ENCODE measurements at places on chromosomes 7 and 10.

GRCh38 chr10:122342293-122343134, 32.0 kb upstream of the PLEKHA1 start:
- no peak for DNase-seq

GRCh38 chr7:158000160-158000559, 587.5 kb downstream of the PTPRN2 start:
- no peak for DNase-seq

GRCh38 chr7:90858546-90858945, 262.4 kb downstream of the CDK14 start:
- no peak for DNase-seq

GRCh38 chr10:92972886-92973285, 87.7 kb upstream of the CYP26C1 start:
- DNase-seq, result no peak

DNA sequence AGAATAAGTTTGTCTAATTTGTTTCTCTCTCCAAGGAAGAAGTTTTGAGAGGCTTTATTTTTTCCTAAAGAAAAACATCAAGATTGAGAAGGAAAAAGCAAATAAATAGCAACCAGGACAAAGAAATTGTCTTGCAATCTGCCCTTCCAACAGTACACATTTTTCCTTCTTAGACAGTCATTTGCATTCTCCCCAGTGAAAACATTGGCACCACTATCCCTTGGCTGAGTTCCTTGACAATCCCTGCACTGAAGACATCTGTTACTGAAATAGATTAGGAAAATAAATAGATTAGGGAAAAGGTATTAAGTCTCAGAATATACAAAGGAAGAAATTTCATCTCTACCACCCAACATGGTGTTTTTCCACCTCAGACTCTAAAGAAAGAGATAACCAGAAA, 12.2 kb upstream of the TMEM243 start:
- peak; percentile 71 for DNase-seq

DNA sequence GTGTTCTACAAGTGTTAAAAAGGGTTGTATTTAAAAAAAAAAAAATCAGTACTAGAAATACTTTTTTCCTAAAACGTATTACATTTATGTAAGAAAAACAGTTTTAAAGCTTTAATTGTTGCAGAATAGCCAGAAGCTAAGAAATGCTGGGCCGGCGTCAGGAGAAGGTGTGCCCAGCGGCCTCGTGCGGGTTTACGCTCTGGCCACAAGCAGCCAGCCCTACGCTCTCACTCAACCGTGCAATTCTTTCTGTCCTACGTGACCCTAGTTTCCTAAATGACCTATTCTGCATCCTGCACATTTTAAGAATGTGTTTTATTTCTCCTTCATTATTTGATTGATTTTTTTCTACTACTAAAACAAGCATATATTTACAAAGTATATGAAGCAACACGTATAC, 279.7 kb upstream of the KLF14 start:
- DNase-seq, result no peak

GRCh38 chr10:70306181-70306705, 22.4 kb upstream of the NPFFR1 start:
- no peak for DNase-seq

DNA sequence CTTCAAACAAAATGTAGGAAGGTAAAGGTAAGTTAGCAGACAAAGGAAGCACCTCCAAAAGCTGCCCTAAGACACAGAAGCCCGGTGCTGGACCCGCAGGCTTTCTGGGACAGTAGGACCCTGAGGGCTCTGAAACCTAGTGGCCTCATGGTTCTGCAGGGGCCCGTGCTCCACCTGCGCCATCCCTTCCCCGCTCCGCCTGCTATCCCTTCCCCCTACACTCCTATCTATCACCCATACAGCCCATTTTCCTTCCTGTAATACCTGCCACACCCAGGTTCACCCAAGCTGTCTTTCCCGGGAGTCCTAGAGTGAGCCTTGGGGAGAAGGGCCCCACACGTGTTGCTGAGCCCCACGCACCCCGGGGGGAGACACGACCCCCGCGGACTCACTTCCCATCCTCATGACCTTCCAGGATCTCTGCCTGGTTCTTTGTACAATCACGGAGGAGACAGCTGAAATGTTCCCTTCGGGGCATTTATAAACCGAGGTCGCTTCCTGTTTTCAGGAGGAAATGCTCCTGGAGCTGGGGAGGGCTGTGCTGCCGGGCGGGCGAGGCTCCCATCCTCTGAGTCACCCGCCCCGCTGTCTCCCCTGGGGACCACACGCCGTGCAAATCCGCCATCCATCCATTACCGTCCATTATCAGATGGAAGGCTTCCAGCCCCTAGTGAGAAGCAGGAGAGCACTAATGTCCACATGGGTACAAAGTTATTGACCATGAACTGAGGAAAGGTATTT, 251.7 kb upstream of the PITRM1 start:
- DNase-seq, result no peak

GRCh38 chr10:21526188-21526859, 842 bp upstream of the SKIDA1 start:
- DNase-seq, result peak; percentile 83

DNA sequence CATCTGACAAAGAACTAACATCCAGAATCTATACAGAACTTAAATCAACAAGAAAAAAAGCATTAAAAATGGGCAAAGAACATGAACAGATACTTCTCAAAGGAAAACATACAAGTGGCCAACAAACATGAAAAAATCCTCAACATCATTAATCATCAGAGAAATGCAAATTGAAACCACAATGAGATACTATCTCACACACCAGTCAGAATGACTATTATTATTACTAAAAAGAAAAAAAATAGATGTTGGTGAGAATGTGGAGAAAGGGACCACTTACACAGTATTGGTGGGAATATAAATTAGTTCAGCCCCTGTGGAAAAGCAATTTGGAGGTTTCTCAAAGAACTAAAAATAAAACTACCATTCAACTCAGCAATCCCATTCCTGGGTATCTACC, 89.1 kb upstream of the ADO start:
- DNase-seq, result no peak

- DNase-seq, result no peak
Observed at GRCh38 chr7:82760074-82760473, 316.5 kb upstream of the CACNA2D1 start.

GRCh38 chr7:75798770-75799169, 14.8 kb downstream of the CCL24 start:
- no peak for DNase-seq

- DNase-seq, result no peak
Observed at GRCh38 chr7:138120140-138120827, 44.0 kb downstream of the AKR1D1 start.

DNA sequence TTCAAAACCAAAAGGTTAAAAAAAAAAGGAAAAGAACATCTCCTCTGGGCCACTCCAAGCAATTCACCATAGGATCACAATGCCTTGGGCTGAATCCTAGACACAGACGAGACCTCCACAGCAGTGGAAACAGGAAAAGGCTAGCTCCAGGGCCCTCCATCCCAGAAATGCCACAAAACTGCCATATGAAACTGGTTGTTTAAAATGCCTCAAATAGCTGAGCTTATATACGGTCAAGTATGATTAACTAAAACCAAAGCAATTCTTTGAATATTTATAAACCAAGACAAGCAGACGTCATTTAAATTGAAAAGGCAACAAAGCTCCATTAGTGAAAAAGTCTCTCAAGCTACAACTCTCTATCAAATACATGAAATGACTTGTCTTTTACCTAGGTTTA, 63.1 kb downstream of the DOCK4 start:
- no peak for DNase-seq

DNA sequence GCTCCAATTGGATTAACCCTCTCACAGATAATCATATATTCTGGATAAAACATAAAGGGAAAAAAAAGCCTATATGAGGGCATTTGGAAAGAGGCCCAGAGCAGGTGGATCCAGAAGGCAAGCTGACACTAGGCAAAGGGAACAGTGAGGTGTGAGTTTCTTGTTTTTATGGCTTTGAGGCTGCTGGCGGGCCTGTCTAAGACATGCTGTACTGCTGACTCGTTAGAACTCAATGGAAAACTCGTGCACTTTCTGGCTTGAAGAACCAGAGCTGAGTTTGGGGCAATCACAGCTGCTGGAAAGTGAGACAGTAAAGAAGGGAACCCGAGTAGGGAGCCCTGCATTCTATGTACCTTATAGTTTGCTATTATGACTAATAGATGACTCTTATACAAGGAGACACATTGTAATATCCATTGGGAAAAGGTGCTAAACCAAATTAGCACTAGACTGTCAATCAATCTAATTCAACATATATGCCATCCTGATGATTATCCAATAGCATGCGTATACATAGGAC, 637.1 kb downstream of the GATA3 start:
- DNase-seq, result no peak

DNA sequence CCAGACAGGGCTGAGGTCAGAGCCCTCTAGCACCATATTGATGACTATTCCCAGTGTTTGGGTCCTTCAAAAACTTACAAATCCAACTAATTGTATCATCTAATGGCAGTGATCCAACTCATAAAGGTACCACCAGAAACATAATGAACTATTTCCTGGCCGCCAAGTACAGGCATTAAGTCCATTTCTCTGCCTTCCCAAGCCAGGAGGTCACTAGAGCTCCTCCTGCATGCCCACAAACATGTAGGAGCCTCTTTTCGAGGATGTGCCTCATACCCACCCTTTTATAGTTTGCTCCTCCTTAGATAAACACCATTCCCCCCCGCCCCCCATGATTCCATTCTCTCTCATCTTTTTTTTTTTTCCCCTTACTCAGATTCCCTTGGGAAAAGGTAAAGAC, 91.3 kb downstream of the CHN2 start:
- DNase-seq, result no peak

GRCh38 chr10:128708182-128708581, 582.0 kb upstream of the MKI67 start:
- no peak for DNase-seq

DNA sequence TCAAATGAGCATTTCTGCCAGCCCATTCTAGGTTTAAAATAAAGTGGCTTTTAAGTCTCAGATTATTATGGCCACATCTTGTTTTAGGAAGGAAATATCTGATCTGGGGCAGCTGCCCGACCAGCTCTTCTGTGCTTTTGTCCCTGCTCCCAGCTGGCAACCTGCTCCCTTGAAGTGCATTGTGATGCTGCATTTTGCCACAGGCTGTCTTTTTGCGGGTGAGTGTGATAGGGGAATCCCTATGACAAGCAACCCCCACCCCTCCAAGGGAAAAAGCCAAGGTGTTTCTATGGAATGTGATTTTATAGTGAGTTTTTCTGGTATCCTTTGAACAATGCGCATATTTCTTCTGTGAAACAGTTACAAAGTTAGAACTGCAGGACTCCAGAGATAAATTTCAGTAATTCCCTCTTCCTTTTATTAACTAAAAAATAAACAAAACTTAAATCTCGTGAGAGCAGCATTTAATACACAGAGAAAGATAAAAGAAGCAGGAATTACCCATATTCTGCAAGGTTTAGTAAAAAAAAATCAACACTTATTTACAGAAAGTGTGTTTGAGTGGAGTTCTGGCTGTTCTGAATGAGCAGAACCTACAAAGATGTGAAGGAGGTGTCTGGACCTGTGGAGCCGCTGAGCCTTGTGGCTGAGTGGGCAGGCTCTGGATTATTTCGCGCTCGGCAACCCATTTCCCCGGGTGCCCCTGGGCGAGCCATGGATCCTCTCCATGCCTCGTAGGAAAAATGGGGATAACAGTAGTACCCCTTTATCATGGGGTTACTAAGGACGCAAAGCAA, 10.1 kb upstream of the HPS1 start:
- DNase-seq, result no peak

DNA sequence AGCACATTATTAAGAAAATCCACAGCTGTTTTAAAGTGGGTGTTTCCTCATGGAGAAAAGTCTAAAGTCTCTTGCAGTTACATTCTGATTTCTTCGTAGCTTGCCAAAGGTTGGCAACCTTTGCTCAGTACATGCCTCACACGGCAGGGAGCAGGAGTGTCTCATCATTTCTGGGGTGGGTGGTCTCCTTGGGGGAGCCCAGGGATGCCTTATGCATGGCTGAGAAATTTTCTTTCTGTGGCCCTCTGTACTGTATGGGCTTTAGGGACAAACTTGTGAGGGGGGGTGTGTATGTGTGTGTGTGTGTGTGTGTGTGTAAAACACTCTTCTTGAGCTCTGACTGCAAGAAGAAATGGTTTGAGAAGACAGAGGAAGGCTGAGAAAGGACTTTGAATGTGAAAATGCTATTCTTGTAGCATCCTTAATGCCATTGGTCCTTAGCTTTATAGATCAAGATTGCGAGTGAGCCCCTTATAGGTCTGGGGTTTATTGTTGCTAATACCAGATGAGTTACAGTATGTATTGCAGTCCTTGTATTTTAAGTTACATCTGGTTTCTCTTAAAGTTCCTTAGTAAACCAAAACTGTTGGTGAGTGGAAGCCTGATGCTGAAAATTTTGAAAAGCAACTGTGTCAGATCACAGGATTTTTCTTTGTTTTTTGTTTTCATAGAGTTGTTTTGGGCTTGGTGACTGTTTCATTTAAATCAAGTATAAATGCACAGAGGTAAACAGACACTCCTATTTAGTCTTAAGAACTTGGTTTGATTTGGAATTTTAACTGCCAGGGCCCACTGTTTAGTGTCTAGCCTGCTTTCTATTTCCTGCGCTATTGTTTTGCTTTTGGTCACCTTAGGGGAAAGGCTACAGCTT, 242.0 kb downstream of the BICC1 start:
- DNase-seq, result no peak

DNA sequence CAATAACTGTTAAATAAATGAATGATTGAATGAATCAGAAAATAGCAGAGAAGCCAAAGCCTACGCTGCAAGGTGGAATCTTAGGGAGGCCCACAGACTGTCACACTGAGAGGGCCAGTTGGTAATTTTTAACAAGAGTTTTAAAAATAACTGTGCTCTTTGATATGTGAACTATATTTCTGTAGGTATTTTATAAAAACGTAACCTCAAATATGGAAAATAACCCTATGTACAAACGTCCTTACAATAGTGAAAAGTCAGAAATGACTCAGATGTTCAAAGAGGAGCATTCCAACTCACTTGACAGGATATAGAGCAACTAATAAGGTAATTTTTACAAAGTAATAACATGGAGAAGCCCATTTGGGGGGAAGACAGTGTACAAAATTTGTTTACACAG, 18.9 kb upstream of the TMEM273 start:
- no peak for DNase-seq

DNA sequence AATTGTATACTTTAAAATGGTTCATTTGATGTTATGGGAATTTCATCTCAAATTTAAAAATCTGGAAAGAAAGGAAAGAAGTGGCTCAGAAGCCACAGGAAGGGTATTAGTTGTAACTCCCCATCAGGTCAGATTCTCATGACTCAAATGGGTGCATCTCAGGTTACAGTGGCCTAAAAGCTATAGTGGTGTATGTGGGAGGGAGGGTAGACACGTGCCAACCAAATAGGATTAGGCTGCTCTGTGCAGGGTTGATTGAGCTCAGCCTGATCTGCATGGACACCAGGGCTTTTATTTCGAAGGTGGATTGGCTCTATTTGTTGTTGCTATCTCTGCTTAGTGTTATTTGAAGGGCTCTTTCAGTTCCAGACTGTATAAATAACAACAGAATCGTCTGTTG, 121.5 kb upstream of the PRR15 start:
- DNase-seq, result no peak

- peak; percentile 82 for DNase-seq
Observed at GRCh38 chr10:121405096-121405495, 193.1 kb downstream of the FGFR2 start.
